Stimulated activated CD4-positive, alpha-beta T cell treated with anti-CD3 and anti-CD28 coated beads, Interleukin-12 subunit alpha, Interleukin-12 subunit beta, amount 100 ng/mL, for 24 hours (primary cell): ENCODE measurements at places on chromosomes 3 and 15.
A peak's percentile ranks its signal among the peaks of the same experiment; 100 is the strongest.

DNA sequence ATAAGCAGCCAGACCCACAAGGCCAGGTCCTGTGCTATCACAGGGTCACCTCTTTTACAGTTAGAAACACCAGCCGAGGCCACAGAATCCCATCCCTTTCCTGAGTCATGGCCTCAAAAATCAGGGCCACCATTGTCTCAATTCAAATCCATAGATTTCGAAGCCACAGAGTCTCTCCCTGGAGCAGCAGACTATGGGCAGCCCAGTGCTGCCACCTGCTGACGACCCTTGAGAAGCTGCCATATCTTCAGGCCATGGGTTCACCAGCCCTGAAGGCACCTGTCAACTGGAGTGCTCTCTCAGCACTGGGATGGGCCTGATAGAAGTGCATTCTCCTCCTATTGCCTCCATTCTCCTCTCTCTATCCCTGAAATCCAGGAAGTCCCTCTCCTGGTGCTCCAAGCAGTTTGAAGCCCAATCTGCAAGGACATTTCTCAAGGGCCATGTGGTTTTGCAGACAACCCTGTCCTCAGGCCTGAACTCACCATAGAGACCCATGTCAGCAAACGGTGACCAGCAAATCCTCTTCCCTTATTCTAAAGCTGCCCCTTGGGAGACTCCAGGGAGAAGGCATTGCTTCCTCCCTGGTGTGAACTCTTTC, 39.6 kb downstream of the TGM4 start:
- DNase-seq, result peak; percentile 56

GRCh38 chr15:74653426-74654102, 37.9 kb downstream of the CLK3 start:
- no peak for DNase-seq

- DNase-seq, result no peak
Observed at GRCh38 chr3:102530415-102531181, 95.8 kb downstream of the ZPLD1 start.

DNA sequence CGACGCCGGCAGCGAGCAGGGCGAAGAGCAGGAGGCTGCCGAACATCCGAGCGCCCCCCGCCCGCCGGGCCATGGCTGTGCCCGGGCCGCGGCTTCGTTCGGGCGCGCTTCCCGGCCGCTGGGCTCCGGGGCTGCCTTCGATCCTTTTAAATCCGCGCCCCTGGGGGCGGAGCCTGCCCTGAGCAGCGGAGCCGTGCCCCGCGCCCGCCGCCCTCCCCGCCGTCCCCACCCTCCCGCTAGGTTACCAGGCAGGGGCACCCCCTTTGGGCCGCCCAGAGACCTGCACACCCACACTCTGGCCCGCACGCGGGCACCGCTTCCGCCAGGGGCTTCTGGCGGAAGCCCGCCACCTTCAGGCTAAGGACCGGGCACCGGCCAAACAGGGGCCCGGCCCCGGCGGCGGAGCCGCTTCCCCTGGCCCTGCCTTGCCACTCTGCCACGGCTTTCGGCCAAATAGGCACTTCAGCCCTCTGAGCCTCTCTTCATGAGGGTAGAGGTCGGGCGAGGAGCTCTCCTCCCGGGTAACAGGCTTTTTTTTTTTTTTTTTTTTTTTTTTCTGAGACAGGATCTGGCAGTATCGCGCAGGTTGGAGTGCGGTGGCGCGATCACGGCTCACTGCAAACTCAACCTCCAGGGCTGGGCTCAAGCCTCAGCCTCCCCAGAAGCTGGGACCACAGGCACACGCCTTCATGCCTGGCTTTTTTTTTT, at the start of gene NMB:
Gene NMB (minus strand): TSS at position 120 of the 708 bp plus-strand sequence. CDS start 47 bp downstream, at position 73.
- DNase-seq, result peak; percentile 67

DNA sequence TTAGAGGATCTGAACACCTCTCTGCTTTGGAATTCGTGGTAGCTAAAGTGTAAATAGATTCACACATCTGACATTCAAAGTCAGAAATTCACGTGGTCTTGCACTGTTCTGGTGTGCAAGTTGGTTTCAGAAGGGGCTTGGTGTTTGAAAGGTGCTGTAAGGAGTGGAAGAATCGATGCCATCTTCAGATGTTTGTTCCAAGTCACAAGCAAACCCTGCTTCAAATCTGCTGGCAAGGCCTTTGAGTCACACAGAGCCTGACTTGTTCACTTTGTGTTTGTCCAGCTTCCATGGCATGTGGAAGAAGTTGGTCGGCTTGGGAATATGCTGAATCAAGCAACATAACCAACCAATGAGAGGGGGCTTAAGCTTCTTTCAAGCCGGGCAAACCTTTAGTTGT, 44.3 kb downstream of the SH3GL3 start:
- no peak for DNase-seq

- DNase-seq, result no peak
Observed at GRCh38 chr15:51738553-51738952, 1.1 kb upstream of the LYSMD2 start.

- no peak for DNase-seq
Observed at GRCh38 chr15:36529296-36530011, 50.0 kb upstream of the CDIN1 start.

DNA sequence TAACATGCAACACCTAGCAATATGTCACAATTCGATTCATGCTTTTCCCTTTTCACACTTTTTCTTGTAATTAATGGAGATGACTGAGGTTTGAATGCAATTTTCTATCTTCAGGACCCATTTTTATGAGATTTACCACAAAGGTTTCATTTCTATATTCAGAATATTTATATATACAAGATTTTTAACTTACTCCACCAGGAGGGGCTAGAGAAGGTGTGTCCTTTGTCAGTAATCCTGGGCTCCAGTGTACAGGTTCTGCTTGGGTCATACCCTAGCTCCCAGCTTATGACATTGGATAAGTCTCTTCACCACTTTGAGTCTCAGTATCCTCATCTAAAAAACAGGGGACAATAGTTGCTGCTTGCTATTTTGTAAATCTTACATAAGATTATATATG, 95.7 kb upstream of the SLC24A5 start:
- no peak for DNase-seq

GRCh38 chr3:180358179-180358578, 243.8 kb upstream of the TTC14 start:
- no peak for DNase-seq

- peak; percentile 11 for DNase-seq
Observed at GRCh38 chr3:72997421-72997961, 880 bp downstream of the PPP4R2 start.

DNA sequence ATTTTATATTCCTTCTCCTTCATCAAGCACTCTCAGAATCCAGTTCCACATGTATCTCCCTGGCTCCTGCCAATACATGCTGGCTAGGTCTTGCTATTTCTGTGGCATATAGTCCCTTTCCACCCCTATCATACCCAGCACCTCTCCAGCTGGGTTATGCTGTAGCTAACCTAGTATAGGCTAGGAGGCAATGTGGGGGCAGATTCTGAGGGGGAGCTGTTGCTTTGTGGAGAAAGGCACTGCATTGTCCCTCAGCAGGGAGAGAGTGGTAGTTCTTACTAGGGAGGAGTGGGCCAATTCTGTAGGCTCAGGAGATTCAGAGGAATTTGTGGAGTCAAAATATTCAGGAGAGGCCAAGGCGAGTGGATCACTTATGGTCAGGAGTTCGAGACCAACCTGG, 39.4 kb upstream of the UBL7 start:
- no peak for DNase-seq

- no peak for DNase-seq
Observed at GRCh38 chr3:12622335-12622734, 41.6 kb downstream of the RAF1 start.

DNA sequence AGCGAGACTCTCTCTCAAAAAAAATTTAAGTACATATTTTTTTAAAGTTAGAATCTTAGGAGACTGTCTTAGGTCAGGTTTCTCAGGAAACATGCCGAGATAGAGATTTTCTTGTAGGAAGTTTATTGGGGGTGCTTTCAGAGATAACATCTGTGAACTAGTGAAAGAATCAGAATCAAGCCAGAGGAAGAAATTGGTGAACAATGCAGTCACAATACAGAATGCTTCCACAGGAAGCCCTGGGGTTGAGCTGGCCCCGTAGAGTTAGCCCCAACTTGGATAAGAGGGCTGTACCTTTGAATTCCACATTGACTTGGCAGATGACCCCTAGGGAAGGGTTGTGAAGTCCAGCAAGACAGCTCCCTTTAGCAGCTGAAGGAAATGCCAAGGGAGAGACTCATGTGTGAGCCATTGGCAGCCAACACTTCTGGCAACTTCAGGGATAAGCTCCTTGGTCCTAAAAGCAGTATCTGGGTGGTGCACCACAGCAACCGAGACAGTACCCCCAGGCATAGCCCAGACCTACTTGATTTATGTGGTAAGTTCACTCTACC, 7.1 kb upstream of the PLCB2 start:
- no peak for DNase-seq

DNA sequence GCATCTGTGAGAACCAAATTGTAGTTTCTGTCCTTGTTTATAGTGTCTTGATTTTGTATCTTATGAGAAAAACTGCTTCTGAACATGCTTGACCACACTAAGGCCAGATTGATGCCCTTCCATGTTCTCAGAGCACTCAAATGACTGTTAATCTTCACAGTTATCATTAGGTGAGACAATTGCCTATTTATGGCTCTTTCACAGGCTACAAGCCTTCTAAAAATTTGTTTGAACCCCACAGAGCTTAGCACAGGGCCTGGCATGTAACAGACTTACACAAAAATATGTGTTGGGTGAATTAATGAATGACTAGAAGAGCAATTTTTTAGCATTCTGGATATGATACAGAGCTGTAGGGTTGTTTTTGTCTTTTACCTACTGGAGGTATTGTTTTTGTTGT, 43.1 kb downstream of the BTLA start:
- DNase-seq, result no peak

DNA sequence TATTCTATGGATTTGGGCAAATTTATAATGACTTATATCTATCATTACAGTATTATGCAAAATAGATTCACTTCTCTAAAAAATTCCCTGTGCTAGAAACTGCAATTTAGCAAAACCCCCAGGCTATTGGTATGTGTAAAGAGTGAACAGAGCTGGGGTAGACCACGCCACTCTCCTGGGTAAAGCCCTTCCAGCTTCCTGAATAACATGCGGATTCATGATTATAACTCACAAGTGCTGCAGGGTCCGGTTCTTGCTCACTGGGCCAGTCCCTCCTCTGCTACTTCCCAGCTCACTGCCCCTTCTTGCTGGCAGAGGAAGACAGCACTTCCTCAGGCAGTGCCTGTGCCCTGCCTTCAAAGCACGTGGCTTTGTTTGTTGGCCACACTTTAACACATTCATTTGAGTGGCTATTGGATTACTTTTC, 4.1 kb downstream of the CD80 start:
- DNase-seq, result no peak

GRCh38 chr15:80414546-80415357, 10.6 kb downstream of the ARNT2 start:
- no peak for DNase-seq

GRCh38 chr3:13122081-13123012, 49.1 kb upstream of the IQSEC1 start:
- DNase-seq, result no peak

- no peak for DNase-seq
Observed at GRCh38 chr3:31974964-31975363, 6.1 kb downstream of the OSBPL10 start.

DNA sequence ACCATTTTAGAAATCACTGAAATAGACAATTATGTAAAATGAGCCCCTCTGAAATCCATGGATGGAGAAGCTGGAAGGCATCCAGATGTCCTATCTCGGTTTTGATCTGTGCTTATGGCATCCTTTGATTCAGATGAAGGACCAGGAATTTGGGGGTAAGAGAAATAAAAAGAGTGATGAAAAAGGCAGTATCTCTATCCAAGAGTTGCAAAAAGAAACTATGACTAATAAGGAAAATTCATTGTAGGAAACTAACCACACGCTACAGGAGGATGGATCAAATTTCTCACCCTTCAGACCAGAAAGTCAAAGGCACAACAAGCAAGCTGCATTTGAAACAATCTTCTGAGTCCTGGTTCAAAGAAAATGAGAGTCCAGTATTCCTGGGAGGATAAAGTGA, 34.8 kb downstream of the SRGAP3 start:
- DNase-seq, result no peak

GRCh38 chr3:44069276-44069675, 172.4 kb upstream of the TOPAZ1 start:
- no peak for DNase-seq

GRCh38 chr3:190336516-190337189, 14.4 kb upstream of the CLDN1 start:
- no peak for DNase-seq

DNA sequence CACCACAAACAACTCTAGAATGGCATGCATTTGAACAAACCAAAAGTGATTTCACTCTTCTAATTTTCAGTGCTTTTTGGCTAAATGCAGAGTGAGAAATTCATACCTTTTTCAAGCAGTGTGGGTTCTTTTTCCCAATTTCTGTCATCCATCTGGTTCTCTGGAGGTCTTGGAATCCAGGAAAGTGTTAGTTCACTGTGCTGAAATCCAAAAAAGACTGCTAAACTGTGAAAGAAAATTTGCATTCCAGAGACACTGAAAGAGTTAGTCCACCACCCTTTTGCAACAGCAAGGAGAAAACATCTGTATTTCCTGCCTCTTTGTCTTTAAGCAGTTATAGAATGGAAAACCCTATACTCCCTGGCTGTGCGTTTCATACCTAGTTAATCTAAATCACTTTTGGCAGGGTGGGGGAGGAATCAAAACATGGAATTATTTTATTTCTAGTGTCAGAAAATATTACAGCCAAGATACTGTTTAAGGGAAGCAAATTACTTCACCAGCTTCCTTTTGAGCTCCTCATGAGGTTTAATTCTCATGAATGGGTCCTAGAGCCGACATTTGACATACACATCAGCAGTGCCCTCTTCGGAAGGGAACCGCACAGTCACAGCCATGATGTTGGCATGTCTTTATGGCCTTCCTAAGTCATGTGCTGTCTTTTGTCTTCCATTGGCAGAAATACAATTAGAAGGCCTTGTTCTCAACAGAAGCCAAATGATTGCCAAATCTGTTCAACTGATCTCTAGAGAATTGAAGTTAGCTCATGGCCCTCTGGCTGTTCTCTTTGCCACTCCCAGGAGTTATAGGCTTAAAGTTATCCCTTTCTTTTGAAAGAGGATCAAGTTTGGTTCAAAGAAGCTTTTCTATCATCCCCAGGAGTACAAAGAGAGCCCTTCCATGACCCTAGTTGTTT, 317.7 kb upstream of the TPRG1 start:
- no peak for DNase-seq

GRCh38 chr15:57509965-57510364, 81.7 kb upstream of the MYZAP start:
- no peak for DNase-seq

- DNase-seq, result no peak
Observed at GRCh38 chr15:48371961-48372360, 40.7 kb downstream of the DUT start.
